Coronary artery (tissue), 2 donors: ENCODE measurements at places on chromosomes 5 and 9.

GRCh38 chr5:61884252-61884855, 421.7 kb upstream of the KIF2A start:
- DNase-seq, result no peak

DNA sequence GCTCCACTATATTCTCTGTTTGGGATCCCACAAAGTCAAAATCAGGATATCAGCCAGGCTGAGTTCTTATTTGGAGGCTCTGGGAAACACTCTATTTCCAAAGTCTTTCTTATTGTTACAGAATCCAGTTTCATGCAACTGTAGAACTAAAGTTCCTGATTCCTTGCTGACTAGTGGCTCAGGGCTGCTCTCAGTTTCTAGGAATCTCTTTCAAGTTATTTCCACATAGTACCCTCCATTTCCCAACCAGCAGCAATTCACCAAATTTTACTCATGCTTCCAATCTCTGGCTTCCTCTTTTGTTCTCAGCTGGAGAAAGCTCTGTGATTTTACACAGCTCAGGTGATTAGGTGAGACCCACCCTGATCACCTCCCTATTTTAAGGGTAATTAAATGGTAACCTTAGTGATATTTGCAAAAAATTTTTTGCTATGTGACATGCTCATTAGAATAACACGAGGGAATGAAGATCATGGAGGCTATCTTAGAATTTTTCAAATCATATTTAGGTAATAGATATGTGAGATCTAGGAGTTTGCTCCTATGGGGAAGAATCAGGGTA, 794.9 kb upstream of the ARRDC3 start:
- DNase-seq, result no peak

DNA sequence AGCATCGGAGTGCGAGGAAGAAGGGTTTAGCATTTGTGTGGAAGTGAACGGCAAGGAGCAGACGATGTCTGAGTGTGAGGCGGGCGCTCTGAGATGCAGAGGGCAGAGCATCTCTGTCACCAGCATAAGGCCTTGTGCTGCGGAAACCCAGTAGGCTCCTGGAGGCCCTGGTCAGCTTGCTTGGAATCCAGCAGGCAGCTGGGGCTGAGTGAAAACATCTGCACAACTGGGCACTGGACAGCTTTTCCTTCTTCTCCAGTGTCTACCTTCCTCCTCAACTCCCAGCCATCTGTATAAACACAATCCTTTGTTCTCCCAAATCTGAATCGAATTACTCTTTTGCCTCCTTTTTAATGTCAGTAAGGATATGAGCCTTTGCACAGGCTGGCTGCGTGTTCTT, 72.1 kb downstream of the C7 start:
- DNase-seq, result no peak

GRCh38 chr9:116464987-116465571, 222.0 kb upstream of the TRIM32 start:
- no peak for DNase-seq

- no peak for DNase-seq
Observed at GRCh38 chr9:20022410-20022809, 233.6 kb upstream of the SLC24A2 start.

DNA sequence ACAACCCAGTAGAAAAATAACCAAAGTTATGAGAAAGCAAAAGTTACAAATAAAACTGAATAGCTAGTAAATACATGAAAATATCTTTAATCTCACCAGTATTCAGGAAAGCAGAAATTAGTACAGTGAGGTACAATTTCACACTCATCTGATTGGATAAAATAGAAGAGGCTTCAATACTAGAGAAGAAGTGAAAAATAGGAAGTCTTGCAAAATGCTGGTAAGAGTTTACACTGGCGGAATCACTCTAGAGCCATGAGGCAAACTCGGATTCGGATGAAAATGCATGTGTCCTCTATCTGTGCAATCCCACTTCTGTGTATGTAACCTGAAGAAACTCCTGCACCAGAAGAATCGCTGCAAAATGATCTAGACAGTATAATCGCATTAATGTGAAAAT, 128.9 kb downstream of the CCDC192 start:
- no peak for DNase-seq

- no peak for DNase-seq
Observed at GRCh38 chr9:101977614-101978210, 239.3 kb upstream of the GRIN3A start.

DNA sequence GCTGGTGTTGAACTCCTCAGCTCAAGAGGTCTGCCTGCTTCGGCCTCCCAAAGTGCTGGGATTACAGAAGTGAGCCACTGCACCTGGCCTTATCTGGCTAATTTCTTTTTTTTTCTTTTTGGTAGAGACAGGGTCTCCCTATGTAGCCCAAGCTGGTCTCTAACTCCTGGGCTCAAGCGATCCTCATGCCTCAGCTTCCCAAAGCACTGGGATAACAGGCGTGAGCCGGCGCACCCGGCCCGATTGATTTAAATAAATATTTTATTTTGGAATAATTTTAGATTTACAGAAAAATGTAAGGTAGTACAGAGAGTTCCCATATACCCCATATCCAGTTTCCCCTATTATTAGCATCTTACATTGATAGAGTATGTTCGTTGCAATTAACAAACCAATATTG, 155.0 kb upstream of the MVB12B start:
- no peak for DNase-seq

DNA sequence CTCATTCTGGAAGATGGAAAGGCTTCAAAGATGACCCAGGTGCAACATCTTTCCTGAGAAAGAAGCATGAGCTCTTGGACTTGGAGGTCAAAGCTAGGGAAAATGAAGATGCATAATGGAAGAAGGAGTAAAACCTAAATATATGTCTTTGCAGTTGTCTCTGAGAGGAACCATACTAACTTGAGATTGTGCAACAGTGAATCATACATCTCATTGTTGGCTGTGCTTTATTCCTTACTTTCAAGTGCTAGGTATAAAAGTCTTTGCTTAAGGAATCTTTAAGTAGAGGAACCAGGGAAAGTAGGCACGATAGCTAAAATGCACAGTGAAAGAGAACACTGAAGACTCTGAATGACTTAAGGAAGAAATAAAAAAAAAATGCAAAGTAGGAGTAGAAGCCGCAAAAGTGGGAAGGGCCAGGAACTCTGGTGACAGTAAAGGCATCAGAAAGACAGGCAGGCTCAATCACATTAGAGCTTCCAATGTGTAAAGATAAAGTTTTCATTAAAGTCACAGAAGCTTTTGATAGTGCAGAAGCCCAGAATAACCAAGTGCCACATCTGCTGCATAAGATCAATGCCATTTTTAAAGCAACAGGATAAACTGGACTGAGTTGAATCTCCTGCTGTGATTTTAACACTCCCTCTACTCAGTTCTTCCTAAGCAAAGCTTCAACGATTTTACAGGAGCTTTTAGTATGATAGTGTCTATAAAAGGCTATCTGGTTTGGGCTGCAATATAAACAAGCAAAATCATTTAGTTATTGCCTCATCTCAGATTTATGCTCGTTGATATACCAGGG, 432.3 kb upstream of the EDIL3 start:
- no peak for DNase-seq

- DNase-seq, result no peak
Observed at GRCh38 chr5:80963521-80963895, 3.3 kb downstream of the RASGRF2 start.

- peak; percentile 75 for DNase-seq
Observed at GRCh38 chr9:33167972-33168461, 881 bp upstream of the B4GALT1 start.

GRCh38 chr5:164289526-164289925, 784.1 kb downstream of the MAT2B start:
- no peak for DNase-seq

- no peak for DNase-seq
Observed at GRCh38 chr9:85433046-85433445, 308.7 kb downstream of the AGTPBP1 start.

GRCh38 chr5:171612749-171613148, 172.9 kb upstream of the SMIM23 start:
- DNase-seq, result peak; percentile 35

- no peak for DNase-seq
Observed at GRCh38 chr9:123561046-123561445, 205.0 kb downstream of the CRB2 start.

DNA sequence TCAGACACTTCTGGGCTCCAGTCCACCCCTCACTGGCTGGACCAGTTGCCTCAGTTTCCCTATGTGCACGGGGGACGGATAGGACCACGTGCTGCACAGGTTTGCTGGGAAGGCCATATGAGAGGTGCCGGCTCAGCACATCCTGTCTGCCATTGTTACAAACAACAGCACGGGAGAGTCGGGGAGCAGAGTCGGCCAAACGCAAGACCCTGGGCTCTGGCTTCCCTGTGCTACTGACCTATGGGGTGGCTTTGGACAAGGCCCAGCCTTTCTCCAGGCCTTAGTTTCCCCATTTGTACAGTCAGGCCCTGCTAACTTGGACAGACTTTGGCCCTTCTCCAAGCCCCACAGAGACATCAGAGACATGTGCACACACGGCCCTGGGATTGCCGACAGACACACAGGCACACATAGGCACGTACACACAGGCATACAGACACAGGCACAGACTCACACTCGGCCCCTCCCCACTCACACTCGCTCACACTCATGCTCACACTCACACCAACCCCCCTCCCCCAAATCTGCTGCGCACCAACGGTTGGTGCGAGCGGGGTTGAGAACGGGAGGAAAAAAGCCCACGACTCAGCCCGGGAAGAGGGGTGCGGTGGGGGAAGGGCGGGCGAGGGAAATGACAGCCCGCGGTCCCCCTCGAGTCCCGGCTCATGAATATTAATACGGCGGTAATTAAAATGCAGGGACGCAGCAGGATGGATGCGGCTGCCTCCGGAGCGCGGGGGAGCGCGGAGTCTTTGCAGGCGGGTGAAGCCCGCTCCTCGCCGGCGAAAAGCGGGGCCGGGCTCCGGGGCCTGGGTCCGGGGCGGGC, 133.0 kb downstream of the C9orf50 start:
- no peak for DNase-seq

GRCh38 chr5:90613459-90613858, 54.9 kb downstream of the ADGRV1 start:
- no peak for DNase-seq

DNA sequence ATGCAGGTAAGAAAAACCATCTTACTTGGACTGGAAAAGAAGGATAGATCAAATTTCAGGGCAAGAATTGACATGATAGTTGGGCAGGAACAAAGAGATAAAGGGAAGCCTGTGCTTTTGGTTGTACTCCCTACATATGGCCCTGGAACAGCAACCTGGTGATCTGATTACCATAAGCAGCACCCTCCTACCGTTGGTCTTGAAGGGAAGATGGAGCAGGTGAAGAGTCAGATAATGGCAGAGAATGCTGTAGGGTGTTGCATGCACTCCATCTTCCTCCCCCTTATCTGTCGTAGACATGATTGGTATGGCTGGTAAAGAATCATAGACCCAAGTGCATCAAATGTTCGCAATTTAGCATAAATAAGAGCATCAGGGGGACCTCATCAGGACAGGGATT, 4.7 kb downstream of the IRGM start:
- no peak for DNase-seq

- DNase-seq, result no peak
Observed at GRCh38 chr9:94212531-94212930, 46.6 kb upstream of the ZNF169 start.

- DNase-seq, result no peak
Observed at GRCh38 chr5:73263001-73263710, 90.2 kb downstream of the TMEM174 start.

- no peak for DNase-seq
Observed at GRCh38 chr5:33482335-33482734, 41.6 kb downstream of the TARS1 start.

- no peak for DNase-seq
Observed at GRCh38 chr5:131081913-131082488, 83.1 kb downstream of the HINT1 start.

DNA sequence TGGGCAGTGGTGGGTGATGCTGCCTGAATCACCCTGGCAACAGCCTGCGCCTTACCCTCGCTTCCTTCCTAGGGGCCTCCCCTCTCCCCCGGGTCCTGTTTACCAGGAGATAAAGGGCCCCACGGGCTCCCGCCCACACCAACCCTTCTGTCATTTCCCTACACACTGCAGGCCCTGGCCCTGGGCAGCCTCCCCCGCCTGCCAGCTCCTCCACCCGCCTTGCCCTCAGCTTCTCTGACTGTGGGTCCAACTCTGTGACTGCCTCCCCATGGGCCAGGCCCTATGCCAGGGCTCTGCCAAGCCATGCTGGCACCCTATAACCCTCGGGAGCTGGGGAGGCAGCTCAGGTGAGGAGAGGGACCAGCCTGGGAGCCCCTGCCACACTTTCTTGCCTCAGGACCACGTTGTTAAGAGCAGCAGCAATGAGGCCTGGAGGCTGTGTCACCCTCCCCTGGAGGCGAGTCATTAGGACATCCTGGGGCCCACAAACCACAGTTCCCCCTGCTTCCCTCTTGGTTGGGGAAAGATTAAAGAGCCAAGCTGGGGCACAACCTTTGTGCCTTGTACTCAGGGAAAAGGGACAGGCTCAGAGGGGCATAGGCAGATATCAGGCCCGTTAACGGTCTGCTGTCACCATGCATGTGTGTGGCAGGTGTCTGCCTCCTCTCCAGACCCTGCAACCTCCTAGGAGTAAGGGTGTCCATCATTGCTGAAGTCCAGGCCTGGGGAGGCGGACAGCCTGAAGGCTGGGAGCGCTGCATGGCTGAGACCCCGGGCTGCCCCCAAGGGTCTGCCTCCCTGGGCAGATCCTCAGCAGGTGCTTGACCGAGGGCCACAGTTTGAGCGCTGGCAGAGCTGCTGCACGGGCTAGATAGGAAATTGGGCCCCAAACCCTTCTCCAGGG, 2.8 kb downstream of the MGAT4B start:
- DNase-seq, result no peak

GRCh38 chr5:126854526-126855110, 77.7 kb downstream of the LMNB1 start:
- no peak for DNase-seq

DNA sequence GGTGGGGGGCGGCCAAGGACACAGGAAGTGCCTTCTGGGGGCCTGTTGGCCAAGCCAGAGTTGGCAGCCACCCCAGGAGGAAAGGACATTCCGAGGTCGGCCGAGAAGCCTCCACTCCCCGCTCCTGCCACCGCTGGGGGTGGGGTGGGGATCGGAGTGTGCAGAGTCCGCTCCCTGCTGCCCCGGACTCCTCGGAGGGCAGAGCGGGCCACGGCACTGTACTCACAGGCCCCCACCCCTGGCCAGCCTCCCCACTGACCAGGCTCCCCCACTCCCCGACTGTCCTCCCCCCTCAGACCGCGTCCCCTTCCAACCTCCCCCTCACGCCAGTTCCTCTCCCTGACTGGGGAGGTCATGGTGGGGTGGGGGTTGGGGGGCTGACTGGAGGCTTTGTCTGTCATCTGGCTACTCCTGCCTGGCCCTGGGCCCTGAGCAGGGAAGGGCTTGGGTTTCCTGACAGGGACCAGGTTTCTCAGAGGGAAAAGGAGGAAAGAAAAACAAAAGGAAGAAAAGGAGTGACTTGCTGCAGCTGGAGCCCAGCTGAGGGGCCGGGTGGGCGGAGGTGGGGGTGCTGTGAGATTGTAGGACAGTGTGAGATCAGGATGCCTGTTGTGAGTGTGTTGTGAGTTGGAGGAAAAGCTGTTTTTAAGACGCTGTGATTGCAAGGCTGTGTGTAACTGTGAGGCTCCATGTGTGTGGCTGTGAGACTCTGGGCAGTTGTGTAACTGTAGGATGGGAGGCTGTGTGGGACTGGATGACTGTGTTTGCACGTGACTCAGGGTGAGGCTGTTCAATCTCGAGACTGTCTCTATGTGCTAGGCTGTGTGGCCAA, 29.7 kb downstream of the CNTFR start:
- no peak for DNase-seq

GRCh38 chr9:104090578-104090977, 3.5 kb upstream of the SMC2 start:
- DNase-seq, result no peak

- no peak for DNase-seq
Observed at GRCh38 chr5:124741711-124742496, 4.5 kb downstream of the ZNF608 start.
